ENCODE measurements at places on chromosomes 3 and 15.

GRCh38 chr3:195897081-195897852, 11.1 kb downstream of the TNK2 start:
- DNase-seq: no peak

- no peak for DNase-seq
These were observed 196.5 kb upstream of the ATP11B start for GRCh38 chr3:182596676-182597410.

GRCh38 chr15:67843092-67843501, 3.3 kb upstream of the RNU6-1 start:
- DNase-seq: no peak

DNA sequence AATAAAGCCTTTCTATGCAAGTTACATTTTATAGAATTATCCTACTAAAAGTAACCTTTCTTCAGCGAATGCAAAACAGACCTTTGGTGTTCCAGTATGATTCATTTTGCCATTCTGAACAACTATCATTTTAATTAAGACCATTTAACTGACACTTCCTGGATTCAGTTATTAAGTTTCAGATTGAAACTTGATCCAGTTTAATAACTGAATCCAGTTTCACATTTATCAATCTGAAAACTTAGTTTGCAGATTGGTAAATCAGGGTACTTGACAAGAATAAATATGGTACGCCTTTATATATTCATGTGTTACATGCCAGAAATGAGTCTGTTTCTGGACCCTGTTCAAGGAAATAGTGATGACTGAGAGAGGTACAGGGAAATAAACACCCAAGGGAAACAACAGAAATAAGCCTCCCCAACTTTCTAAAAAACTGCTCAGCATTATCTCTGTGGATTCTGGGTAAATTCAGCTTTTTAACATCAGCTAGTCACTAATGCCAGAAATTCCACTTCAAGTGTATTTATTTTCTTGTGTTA, 23.3 kb upstream of the NFKBIZ start:
- DNase-seq: no peak

DNA sequence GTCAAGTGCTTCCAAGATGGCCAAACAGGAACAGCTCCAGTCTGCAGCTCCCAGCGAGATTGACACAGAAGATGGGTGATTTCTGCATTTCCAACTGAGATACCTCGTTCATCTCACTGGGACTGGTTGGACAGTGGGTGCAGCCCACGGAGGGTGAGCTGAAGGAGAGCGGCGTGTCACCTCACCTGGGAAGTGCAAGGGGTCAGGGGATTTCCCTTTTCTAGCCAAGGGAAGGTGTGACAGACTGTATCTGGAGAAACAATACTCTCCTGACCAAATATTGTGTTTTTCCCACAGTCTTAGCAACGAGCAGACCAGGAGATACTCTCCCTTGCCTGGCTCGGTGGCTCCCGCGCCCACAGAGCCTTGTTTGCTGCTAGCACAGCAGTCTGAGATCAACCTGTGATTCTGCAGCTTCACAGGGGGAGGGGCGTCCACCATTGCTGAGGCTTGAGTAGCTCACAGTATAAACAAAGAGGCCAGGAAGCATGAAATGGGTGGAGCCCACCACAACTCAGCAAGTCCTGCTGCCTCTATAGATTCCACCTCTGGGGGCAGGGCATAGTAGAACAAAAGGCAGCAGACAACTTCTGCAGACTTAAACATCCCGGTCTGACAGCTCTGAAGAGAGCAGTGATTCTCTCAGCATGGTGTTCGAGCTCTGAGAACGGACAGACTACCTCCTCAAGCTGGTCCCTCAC, 293.5 kb upstream of the SUCLG2 start:
- no peak for DNase-seq

DNA sequence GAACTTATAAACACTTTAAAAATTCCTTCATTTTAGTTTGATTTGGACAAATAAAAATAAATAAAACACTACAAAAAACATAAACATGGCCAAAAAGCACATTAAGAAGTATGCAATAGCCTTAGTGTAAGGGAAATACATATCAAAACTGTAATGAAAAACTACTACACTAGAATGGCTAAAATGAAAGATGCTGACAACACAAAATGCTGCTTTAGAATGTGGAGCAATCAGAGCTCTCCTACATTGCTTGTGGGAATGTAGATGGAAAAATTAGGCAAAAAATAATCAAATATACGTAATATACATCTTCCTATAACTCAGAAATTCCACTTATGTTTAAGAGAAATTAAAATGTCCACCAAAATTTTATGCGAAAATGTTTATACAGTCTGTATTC, 96.2 kb downstream of the ABI3BP start:
- DNase-seq: no peak

Measured in caudate nucleus (tissue), 63 donors.